NCI-H1694 (cell line): ENCODE measurements at places on chromosomes 3 and 15.

DNA sequence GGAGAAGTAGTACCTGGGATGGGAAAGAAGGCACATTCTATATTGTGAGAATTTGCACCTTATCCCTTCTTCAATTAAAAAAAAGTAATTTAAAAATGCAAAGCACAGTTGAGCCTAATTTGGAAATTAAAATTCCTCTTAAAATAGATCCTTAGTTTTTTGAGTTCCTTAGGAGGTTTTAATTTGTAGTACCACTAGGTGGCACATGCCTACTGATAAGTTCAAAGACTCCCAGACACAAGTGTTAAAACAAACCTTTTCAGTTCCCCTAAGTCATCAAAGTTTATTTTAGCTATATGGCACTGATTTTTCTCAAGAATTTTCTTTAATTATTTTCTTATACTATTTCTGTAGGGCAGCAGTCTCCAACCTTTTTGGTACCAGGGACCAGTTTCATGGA, 127.6 kb upstream of the AZI2 start:
- peak; percentile 18 for DNase-seq

- DNase-seq = no peak
Measured at GRCh38 chr3:132285620-132285945, 31.6 kb upstream of the ACP3 start.

DNA sequence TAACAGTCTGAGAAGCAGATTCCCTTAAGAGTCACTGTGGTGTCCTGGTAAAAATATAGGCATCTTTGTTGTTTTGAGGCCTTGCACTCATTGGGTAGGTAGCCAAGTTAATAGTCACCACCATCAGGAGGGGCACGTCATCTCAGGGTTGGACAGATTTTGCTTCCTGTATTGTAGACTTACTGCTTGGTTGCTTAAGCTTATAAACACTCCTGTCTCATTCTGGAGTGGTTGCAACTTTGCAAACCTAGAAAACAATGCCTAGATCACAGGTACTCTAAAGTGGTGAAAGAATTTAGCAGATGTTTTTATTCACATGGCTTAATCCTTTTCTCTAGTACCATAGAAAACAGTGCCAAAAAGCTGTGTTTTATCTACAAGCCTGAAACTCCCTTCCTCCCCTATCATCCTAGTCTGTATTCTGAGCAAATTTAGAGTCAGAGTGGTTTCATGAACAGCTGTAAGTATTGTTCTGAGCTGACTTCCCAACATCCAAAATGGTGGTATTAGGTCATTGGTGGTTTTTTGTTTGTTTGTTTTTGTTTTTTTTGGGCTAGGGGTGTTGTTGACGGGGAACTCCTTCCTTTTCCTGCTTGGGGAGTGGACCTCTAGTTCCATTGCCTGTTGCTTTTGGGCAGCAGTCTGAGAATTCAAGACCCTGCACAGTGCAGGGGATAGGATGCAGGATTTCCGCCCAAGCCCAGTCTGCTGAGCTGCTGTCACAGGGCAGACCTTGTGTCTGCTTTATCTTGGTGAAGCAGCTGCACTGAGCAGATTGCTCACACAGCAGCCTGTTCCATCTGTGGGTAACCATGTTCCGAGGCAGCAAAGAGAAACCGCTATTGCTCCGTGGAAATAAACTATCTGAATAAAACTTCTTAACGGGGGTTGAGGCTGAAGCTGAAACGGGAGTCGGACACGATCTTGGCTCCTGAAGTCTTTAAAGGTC, 202.0 kb downstream of the AKAP13 start:
- DNase-seq = peak; percentile 76

- no peak for DNase-seq
Measured at GRCh38 chr15:45794304-45794703, 159.5 kb downstream of the SQOR start.

- DNase-seq = no peak
Measured at GRCh38 chr3:13338231-13338630, 81.9 kb downstream of the NUP210 start.

- DNase-seq = no peak
Measured at GRCh38 chr3:12438318-12438717, 46.0 kb upstream of the TSEN2 start.

- no peak for DNase-seq
Measured at GRCh38 chr3:117218641-117219048, 509.1 kb downstream of the TUSC7 start.

DNA sequence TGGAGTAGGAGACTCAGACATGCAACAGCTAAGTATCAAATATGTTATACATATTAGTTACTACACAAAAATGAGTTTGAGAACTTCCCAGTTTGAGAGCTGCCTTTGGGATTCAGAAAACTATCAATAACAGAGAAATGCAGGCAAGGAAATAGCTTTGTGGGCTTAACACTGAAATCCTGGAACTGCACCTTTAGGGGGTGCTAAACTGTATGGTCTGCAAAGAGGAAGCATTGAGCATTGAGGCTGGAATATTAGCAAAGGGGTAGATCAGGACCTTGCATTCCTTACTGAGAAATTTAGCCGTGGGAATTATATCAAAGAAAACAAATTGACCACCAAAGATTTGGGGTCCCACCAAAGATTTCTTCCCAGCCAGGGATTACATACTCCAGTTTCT, 580.0 kb downstream of the ZNF385D start:
- no peak for DNase-seq

GRCh38 chr3:141914311-141914710, 37.9 kb downstream of the ATP1B3 start:
- DNase-seq = no peak
